Suprapubic skin (tissue), 4 donors: ENCODE measurements at places on chromosomes 12 and 14.

DNA sequence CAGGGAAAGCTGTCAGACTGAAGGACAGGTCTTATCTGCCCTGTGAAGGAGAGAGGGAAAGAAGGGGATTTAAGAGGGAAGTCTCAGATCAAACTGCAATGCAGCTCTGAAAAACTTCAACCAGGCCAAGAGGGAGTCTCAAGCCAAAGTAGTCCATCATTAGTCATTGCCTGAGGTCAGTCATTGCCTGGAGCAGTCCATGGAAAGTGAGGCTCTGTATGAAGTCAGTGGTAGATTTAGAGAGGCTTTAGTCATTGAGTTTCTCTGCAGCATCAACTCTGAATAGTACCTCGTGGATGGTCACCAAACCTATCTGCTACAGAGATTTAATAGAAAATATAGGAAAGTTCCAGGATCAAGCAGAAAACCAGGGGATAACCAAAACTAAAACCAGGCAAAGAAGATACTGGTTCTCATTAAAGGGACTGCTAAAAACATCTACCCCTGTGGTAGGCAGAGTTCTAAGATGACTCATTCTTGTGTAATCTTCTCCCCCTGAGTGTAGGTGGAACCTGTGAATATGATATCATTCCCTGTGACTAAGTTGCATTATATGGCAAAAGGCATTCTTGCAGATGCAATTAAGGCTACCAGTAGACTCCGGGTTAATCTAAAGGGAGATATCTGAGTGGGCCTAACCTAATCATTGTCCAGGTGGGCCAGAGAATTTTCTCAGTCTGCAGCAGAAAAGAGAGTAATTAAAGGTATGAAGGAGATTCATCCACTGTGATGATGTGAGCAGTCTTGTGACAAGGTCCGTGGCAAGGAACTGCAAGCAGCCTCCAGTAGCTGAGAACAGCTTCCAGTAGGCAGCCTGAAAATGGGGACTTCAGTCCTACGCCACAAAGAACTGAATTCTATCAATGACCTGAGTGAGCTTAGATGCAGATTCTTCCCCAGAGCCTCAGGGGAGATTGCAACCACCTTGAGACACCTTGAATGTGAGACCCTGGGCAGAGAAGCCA is 123.1 kb downstream of the GALC start:
- no peak for DNase-seq

- DNase-seq, result no peak
Measured at GRCh38 chr14:92325835-92326234, 2.9 kb downstream of the SLC24A4 start.

DNA sequence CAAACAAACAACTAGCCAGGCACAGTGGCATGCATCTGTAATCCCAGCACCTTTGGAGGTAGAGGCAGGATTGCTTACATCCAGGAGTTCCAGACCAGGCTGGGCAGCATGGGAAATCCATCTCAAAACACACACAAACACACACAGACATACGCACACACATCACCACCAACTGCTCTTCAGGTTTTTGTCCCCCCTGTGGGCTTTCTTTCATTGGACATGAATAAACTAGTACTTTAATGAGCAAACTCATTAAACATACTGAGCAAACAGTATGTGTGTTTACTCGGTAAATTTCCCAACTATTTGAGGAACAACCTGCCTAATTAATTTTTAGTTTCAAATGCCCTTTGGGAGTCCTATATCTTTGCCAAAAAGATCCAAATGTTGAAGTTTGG is 10.1 kb upstream of the RASSF3 start:
- DNase-seq, result no peak

- DNase-seq, result no peak
Measured at GRCh38 chr12:84497819-84498218, 414.8 kb downstream of the SLC6A15 start.

- no peak for DNase-seq
Measured at GRCh38 chr14:68146818-68147217, 327.2 kb downstream of the RAD51B start.

- no peak for DNase-seq
Measured at GRCh38 chr12:52091869-52092268, 12.4 kb downstream of the SMIM41 start.
